ENCODE measurements at places on chromosomes 2 and 18.

GRCh38 chr2:113224647-113225236, 51.0 kb downstream of the PSD4 start:
- DNase-seq, result no peak

GRCh38 chr2:239911641-239912071, 113.5 kb downstream of the NDUFA10 start:
- DNase-seq, result no peak

- no peak for DNase-seq
These were observed 37.8 kb downstream of the AGPS start for GRCh38 chr2:177430411-177430810.

DNA sequence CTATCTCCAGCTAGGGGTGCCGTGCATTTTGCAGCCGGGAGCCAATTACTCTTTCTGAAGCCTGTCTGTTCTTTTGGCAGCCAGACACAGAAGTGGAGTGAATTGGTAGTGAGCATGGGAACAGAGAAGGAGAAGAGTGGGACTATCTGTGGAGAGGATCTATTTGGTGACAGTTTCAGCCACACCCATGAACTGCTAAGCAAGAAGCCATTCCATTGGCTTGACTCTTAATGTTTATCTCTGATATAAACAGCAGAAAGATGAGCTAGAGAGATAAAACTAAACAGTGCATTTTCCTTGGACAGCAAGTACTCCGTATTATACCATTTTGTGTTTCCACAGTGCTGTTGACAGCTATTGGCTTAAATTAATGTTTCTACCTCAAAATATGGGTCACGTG, 259.6 kb upstream of the THUMPD2 start:
- DNase-seq, result no peak

GRCh38 chr18:58370612-58371011, 258.3 kb downstream of the ALPK2 start:
- no peak for DNase-seq

DNA sequence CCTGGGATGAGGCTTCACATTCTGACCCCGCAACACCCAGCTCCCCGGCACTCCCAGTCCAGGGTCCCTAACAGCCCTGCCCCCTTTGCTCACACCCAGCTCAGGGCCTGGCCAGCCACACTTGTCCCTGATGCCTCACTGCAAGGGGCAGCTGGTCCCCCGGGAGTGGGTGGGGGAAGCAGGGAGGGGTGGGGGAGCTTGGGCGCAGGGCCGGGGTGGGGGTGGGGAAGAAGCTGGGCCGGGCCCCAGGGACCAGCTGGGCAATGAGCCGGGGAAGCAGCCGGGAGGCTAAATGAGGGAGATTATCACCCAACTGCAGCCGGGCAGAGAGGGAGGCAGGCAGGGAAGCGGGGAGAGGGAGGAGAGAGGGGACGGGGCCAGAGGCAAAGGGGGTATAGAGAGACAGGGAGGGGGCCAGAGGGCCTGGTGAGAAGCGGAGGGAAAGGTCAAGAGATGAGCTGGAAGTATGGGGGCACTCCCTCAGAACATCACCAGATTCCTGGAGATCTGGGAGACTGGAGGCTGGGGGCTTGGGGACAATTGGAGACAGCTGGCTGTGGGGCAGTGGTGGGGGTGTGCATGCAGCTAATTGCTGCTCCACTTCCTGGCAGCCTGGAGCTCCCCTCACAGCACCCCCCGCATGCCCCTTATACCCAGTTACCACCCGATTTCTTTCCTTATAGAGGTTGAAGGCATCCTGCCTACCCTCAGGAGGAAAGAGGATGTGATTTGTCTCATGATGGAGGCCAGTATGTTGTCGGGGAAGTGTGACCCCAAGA, 2.5 kb upstream of the ASIC4 start:
- no peak for DNase-seq

GRCh38 chr18:75970212-75970611, 524.8 kb downstream of the ZNF516 start:
- no peak for DNase-seq

DNA sequence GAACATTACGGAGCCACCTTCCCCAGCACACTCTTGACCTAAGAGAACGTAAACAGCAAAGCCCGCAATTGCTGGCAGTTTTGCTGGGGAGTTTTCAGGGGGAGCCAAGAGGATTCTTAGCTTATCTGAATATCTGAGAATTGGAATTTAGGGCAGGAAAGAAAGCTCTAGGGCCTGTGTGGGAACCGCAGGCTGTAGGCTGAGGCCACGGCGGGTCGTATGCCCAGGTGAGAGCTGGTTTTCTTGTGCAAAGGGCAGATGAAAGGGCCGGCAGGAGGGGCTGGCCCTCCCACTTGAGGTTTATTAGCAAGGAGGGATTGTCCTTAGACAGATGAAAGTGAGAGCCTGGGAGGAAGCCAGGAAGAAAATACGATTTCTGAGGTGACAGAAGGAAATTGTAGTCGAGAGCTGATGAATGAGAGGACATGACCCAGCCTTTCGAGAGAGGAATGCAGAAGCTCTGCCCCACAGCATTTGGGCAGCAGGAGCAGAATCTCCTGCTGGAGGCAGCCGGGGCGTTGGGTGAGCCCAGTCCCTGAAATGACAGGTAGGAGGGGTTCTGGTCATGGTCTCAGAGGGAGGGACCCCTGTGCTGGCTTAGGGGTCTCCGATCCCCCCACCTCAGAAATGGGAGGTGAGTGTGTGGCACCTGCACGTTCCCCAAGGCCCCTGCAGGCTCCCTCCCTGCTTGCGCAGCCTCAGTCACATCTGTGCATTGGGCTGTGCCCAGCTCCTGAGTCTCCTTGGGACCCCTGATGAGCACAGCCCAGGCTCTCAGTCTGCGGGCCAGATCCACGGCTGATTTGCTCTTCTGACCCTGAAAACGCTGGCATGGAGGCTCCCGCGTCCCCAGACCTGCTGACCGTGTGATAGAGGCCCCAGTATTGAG, 61.1 kb downstream of the CABLES1 start:
- no peak for DNase-seq

GRCh38 chr2:1730015-1730927, 14.0 kb downstream of the PXDN start:
- no peak for DNase-seq

- DNase-seq, result no peak
These were observed 260.5 kb downstream of the CCDC85A start for GRCh38 chr2:56444339-56444738.

DNA sequence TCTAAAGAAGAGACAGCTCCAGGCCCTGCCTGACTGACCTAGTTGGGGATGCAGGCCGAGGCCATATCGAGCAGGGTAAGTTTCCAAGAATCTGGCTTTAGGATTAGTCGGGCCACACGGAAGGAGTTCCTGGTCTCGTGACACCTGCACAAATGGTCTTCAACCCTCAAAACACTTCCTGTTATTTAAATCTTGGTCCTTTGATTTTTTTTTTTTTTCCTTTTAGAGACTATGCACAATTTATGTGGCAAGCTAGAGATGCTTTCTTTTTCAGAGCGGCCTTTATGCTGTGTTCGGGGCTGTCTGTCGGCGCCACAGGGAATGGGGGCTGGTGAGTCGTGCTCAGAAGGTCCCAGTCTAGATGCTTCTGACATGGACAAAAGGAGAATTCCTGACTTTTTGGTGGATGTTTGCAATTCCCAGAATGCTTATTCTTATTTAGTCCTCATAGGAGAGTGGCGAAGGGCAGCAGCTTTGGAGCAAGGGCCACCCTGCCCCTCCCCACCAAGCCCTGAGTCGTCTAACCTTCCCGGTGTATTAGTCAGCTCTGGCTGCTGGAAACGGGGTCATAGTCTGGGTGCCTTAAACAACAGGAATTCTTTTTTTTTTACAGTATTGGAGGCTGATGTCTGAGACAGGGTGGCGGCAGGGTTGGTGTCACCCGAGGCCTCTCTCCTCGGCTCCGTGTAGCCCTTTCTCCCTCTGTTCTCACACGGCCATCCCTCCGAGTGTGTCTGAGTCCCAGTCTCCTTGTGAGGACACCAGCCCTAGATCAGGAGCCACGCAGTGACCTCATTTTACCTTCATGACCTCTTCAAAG, 27.4 kb downstream of the HPCAL1 start:
- peak; percentile 30 for DNase-seq

DNA sequence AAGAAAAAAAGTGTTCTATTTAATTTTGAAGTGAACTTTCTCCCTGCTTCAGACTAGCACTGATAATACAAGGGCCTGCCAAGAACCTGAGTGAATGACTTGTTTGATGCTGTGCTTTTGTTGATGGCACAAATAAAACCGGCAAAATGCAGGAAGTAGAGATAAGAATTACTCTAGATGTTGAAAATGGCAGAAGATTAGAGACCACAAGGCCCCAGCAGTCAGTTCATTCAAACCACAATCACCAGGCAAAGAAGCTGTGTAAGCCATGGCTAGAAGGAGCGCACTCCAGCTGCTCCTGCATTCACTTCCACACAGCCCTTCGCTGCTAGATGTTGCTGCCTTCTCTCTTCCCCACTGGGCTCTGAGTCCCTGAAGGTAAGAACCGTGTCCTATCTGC, 297.1 kb downstream of the AGPS start:
- no peak for DNase-seq

DNA sequence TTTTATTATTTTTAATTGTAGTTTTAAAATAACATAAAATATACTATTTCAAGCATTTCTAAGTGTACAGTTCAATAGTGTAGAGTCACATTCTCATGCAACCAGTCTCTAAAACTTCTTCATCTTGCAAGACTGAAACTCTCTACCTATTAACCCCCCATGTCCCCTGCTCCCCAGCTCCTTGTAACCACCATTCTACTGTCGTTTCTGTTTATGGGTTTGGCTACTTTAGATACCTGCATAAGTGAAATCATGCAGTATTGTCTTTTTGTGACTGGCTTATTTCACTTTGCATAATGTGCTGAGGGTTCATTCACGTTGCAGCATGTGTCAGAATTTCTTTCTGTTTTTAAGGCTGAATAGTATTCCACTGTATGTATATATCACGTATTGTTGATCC, 139.4 kb downstream of the SMAD7 start:
- DNase-seq, result no peak

DNA sequence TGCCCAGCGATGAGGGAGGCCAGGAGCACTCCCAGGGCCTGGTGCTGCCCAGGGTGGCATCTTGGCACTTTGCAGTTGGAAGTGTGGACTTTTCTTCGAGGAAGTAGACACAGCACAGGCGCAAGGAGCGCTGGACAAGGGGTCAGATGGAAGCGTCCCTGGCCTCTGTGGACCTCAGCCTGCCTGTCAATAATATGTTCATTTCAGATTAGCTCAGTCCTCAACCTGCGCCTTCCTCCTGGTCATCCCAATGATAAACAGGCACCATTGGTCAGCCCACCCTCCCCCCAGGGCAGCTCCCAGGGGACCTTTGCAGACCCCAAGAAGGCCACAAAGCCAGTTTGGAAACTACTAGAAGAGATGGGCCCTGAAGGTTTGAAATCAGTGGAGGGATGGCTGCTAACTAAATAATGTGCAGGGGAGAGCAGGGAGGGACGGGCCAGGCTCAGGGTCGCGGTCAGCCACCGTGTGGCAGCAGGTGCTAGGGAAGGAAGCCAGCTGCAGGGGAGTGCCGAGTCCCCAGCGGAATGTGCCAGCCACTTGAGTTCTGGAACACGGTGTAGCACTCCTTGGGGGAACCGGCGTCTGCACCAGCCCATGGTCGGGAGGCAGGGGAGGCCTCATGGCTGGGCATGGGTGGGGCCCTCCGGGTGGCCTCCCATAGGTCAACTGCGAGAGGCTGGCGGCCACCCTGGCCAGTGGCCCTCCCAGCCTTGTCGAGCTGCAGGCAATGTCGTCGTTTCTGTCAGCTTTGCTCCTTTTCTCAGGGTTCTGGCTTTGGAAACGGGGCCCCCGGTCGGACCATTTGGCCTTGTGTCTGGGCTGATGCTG, 59.9 kb downstream of the ADI1 start:
- no peak for DNase-seq

GRCh38 chr18:78790511-78790910, 189.1 kb upstream of the SALL3 start:
- no peak for DNase-seq

DNA sequence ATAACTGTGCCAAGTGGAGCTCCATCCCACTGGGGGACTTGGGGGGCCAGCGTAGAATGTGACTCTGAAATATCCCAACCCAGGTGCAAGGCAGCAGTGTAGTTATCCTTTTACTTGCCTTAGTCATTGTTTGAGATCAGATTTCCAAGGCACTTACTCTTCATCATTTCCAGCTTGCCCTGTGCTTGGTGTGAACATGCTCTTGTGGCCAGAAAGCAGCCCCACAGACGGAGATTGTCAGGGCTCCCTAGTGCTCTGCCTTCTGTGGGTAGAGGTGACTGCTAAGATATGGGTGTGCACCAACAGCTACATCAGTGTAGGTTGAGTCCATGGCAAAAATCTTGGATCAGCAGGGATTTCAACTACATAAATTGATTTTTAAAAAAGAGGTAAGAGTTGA, 2010.0 kb upstream of the PIK3C3 start:
- DNase-seq, result no peak

GRCh38 chr2:108449410-108450130, 564 bp downstream of the GCC2 start:
- peak; percentile 35 for DNase-seq

GRCh38 chr2:127733816-127734537, 32.7 kb downstream of the SFT2D3 start:
- DNase-seq, result no peak

GRCh38 chr2:189483980-189484740, 42.9 kb downstream of the WDR75 start:
- DNase-seq, result no peak

DNA sequence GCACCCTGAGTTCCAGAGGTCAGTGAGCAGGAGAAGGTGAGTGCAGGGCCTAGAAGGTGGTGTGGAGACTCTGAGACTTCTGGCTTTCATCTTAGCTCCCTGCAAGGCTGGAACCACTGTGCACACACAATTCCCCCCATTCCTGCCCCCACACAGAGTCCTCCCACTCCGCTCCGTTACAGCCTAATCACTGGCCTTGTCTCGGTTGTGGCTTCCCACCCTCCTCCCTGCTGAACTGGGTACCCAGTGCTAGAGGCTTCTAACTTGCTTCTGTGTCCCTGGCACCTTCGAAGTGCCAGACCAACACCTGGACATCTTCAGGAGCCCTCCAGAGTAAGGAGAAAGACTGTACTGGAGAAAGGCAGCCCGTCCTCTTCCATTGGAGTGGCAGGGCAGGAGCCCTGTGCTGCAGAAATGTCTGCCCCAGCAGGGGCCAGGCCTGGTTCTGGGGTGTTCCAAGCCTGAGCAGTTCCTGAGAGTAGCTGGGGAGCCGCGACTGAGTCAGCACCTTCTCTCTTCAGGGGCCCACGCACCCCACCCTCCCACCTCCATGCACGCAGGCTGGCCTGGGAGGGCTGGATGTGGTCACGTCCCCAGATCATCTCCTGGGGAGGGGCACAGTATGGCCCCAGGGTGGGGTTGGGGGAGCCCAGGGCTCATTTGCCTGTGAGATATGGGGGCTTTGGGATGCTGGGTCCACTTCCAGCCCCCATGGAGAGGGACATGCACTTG, 23.4 kb downstream of the CROCC2 start:
- DNase-seq, result no peak

- no peak for DNase-seq
These were observed 51.1 kb downstream of the POLR1A start for GRCh38 chr2:86054535-86055082.

- DNase-seq, result no peak
These were observed 665 bp upstream of the HRH4 start for GRCh38 chr18:24459772-24460171.

GRCh38 chr2:11976073-11976472, 229.6 kb downstream of the LPIN1 start:
- DNase-seq, result no peak

- no peak for DNase-seq
These were observed 144.7 kb downstream of the COL6A3 start for GRCh38 chr2:237269138-237269875.

- no peak for DNase-seq
These were observed 205.5 kb downstream of the BCL2 start for GRCh38 chr18:63113899-63114565.
